ENCODE measurements at places on chromosomes 13 and 19.

DNA sequence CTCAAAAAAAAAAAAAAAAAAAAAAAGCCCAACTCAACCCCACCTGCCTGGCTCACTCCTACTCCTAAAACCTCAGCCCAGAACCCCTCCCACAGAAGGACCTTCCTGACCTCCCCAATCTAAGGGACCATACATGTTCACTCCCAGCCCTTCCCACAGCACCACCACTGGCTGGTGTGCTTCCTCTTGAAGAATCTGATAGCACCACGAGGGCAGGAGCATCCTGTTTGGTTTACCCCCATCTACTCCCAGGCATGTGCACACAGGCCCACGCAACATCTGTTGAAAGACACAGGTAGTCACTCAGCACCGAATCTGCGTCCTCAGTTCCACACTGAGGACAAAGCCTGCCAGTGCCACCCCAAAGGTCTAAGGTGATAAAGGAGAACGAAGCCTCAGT lies 8.2 kb downstream of the LATS2 start:
- DNase-seq = no peak

DNA sequence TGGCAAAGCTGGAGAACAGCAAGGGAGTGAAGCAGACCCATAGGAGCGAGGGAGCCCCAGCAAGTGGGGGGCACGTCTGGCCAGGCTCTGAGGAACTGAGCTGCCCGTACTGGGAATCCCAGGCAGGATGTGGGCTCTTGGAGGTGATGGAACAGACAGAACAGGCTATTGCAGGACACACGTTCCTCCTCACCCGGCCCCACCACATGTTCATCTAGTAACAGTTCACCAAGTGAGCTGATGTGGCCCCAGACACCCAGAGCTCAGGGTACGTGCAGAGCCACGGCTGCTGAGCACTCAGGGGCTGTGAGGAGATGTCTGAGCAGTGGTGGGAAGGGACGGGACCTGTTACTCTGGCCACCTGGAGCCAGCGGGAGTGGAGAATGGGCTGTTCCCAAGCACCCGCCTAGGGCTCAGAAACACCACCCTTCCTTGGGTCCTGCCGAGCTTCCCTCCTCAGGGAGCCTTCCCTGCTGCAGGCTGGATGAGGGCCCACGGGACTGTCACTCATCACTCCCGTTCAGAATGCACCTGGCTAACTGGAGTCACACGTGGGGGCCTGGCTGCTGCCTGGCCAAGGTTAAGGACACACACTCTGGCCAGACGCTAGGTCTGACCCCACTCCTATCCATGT lies 18.4 kb downstream of the ELL start:
- DNase-seq = no peak

DNA sequence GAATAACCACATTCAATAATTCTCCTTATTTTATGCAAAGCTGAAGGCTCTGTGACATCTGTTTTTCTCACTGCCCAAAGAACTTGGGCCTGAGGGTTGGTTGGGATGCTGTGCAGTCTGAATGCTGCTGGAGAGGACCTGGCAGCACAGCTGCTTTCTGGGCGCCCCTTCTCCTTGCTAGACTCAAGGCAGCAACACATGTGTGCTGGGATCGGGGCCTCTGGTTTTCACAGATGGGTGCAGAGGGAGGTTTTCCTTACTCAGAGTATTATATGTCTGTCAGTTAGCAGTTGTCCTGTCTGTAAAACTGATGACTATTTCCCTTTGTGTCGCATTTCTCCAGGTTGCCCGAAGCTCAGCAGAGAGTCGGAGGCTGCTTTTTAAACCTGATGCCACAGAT lies 53.2 kb upstream of the TEX29 start:
- no peak for DNase-seq

DNA sequence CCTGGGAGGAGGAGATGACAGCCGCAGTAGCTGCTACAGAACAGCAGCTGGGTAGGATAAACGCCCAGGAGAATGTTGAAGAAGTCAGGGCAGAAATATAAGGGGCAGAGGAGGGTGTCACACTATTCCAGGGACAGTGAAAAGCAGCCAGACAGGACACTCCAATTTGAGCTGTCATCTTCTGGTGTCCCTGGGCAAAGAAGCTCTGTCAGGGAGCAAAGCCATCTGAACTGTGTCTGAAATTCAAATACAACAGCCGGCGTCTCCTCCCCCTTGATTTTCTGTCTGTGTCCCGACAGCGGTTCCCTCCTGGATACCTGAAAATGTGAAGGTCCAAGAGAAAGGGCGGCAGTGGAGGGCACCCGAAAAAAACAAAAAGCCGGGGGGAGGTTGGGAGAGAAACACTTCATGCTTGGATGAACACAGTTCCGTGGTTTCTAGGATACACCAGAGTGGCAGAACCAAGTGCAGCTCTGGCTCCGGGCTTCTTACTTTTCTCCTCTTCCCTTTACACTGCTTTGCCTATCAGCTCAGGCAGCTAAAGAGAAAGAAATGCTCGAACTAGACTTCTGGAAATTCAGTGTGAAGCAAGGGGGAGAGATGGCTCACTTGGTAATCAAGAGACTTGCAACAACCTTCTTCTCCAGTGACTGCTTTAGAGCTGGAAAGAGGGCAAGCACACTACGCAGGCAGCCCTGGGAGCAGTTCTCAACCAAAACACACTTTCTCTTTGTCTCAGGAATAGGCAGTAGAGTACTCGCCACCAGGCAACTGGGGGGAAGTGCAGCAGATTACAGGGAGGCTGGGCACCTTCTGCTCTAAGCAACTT lies 465.6 kb downstream of the ITGBL1 start:
- no peak for DNase-seq

- DNase-seq = peak; percentile 4
Measured at GRCh38 chr19:37007587-37008220, 70.5 kb upstream of the ZNF420 start.

- peak; percentile 46 for DNase-seq
Measured at GRCh38 chr19:917323-918151, at the start of gene KISS1R. TSS of gene KISS1R (plus strand) at chr19:917333. CDS start at chr19:917503, 170 bp downstream.

GRCh38 chr13:45340422-45341033 lies 455 bp downstream of the TPT1 start:
- peak; percentile 80 for DNase-seq

DNA sequence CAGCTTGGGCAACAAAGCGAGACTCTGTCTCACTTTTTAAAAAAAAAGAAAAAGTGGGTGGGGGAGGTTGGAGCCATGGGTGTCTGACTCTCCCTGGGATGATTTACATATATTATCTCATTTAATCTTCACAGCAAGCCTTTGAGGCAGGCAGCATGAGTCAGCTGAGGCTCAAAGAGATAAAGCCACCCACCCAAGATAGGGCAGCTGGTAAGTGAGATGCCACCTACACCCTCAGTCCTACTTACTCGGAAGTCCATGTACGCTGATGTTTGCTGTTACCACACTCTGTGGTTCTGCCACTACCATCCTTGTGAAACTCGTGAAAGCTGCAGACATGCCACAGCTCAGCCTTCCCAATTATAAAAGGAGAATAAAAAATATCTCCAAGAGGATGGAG lies 142.0 kb upstream of the TSHZ3 start:
- no peak for DNase-seq

DNA sequence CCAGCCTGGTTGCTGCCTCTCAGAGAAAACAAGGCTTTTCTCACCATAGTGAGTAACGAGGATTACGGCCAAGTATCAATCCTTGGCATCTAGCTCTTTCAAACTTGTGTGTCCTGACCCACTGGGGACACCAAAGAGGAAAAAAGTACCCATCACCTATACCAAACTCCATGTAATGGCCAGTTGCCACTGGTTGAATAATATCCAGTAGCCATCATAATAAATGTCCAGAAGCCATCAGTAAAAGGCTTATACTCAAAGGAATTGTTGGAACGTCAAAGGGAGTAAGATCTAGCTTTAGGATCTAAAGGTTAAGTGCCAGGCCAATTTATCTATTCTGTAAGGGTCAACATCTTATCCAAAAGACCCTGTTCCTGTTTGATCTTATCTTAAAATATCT lies 91.1 kb downstream of the PTPRS start:
- no peak for DNase-seq

GRCh38 chr13:32496599-32497160 lies 41.9 kb downstream of the N4BP2L2 start:
- no peak for DNase-seq

DNA sequence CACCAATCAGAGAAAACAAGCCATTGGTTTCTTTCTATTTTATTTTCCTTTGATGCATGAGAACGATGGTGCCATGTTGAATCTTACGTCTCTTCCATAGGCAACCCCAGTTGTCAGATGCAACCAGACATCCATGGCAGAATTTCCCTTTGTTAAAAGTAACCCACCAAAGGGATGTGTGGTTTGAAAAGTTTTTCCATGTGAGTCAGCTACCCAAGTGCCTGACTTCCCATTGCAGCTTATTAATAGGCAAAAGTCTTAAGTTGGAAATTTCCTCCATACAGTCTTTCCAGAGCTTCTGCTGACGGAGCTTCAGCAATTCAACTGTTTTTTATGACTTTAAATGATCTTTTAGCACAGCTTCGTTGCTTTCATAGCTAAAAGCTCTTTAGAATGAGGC lies 73.8 kb upstream of the FAM216B start:
- DNase-seq = no peak
